ENCODE measurements at places on chromosomes 4 and X.
A peak's percentile ranks its signal among the peaks of the same experiment; 100 is the strongest.

GRCh38 chr4:83348074-83348473 lies 13.4 kb upstream of the HPSE start:
- no peak for DNase-seq

- no peak for DNase-seq
These were observed 72.9 kb upstream of the DIAPH2 start for GRCh38 chrX:96611619-96612362.

- DNase-seq = no peak
These were observed 46.1 kb downstream of the LAS1L start for GRCh38 chrX:65488495-65488894.

- DNase-seq = peak; percentile 20
These were observed 103.5 kb upstream of the OTUD4 start for GRCh38 chr4:145283909-145284308.

DNA sequence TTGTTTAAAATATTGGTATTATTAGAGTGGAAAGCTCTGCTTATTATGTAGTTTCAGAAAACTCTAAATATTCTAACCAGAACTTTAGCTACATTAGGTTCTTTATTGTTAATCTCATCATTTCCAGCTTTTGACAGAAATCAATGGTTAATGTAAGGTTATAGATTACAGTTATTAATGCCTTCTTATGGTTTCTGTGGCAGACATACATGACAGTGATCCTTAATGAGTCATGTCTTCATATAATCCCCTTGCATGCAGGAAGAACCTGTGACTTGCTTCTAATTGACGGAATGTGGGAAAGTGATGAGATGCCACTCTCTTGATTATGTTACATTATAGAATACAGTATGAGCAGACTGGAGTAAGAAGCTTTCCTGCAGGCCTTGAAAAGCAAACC lies 23.5 kb downstream of the KLHL8 start:
- DNase-seq = no peak

DNA sequence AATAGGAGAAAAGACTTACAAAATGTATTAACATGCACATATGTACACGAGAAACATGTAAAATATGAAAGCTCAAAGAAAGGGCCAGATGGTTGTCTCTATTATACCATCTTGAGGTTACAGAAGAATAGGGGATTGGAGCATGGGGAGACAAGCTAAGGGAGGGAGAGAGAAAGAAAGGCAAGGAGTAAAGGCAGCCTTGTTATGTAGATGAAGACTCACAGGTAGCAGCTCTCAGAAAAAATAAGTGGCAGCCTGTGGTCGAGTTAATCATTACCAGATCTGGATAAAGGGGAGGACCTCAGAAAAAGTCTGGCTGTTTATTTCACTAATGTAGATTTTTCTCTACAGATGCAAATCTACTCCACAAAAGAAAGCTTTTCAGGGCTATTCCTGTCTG lies 26.6 kb upstream of the PPP1R2C start:
- no peak for DNase-seq

DNA sequence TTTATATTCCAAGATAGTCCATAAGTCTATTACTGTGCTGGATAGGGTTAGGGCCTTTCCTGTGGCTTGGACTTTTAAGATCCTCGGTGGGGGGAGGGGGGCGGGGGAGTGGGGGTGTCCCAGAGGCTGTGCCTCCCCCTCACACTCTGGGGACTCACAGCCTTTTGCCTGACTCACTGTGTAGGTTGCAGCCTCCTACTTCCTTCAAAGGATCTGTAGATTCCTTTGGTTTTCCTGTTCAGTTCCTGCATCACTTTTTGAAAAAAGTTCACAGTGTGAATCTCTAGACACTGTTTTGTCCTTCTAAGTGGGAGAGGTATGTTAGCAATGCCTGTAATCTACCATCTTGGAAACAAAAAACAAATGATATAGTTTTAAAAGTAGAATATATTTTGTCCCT lies 999.9 kb downstream of the GLUD2 start:
- DNase-seq = no peak

Data from endothelial cell of umbilical vein (primary cell).